Neural progenitor cell (in vitro differentiated cells): ENCODE measurements at places on chromosomes 3 and 15. TPM values are rescaled to one million over a fixed set of nuclear protein-coding genes. Genes with fewer than 3 reads are reported as not detected.
A peak's percentile ranks its signal among the peaks of the same experiment; 100 is the strongest.

- H3K27ac ChIP-seq = peak overlapping the region; percentile 61
- H3K4me1 ChIP-seq = peaks cover 15% of the 10 kb centered on the region
- no peaks in the 10 kb centered on the region for H3K27me3 ChIP-seq
Observed at GRCh38 chr3:37955918-37956707, 34.5 kb upstream of the VILL start.

DNA sequence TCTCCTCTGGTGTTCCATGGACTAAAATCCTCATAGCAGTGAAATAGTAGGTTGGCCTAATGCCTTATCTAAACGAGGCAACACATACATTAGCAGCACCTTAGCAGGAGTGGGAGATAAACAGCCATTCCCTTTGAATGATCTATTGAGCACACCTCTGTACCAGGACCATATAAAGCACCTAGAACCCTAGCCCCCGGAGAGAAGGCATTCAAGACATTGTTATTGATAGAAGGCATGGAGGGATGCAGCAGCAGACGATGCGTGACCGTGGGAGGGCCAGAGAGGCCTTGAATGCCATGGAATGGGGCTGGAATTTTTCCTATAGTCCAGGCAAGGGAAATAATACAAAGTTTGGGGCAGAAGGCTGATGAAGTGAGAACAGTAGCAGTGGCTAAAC is 6.6 kb upstream of the SEMA5B start:
- DNase-seq = no peak
- peaks cover 22% of the 10 kb centered on the region for H3K4me1 ChIP-seq
- peaks cover 25% of the 10 kb centered on the region for H3K27me3 ChIP-seq
- no peak overlapping the region for H3K4me3 ChIP-seq
- no peaks in the 10 kb centered on the region for H3K36me3 ChIP-seq
- no peak overlapping the region for H3K27ac ChIP-seq

DNA sequence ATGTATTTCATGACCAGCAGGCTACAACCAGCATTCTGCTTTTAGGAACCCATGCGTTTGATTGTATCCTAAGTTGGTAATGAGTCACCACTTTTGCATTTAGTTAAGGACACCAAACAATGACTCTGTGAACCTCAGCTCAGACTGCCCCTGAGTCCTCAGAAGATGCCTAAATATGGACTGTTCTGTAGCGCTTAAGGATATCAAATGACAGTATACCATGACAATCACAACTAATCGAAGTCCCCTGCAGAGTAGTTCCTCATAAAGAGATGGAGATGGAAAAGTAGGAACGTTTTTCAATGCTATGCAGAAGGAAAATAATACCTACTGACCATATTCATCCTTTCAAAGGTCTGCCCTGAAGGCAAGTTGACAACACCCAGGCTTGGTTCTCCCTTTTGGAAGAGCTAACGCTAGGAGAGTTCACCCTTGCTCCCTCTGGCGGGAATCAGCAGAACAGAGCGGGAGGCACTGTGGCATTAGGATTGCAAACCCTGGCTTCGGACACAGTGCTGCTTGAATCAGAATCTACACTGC is 508.6 kb downstream of the FHIT start:
- peaks cover 19% of the 10 kb centered on the region for H3K4me1 ChIP-seq
- H3K4me3 ChIP-seq = no peak overlapping the region
- H3K27me3 ChIP-seq = no peaks in the 10 kb centered on the region
- no peak overlapping the region for H3K27ac ChIP-seq
- peak; percentile 75 for DNase-seq

DNA sequence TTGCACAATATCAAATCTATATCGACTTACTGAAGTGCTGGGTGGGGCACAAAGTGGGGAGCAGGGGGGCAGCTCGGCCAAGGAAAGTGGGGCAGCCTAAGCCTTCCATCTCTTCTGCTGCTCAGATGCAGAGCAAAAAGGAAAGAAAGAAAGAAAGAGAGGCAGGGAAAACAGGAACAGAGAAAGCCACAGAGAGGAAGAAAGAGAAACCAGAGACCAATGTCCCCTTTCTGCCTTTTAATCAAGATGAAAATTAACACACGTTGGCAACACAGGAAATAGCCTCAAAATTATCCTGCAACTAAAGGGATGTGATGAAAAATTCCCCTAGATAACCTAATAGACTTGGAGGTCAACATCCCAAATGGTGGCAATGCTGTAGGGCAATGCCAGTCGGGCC is 72.2 kb upstream of the RAD18 start:
- H3K36me3 ChIP-seq = no peaks in the 10 kb centered on the region
- no peak overlapping the region for H3K4me3 ChIP-seq
- H3K27ac ChIP-seq = no peak overlapping the region
- no peaks in the 10 kb centered on the region for H3K4me1 ChIP-seq
- H3K27me3 ChIP-seq = no peaks in the 10 kb centered on the region

GRCh38 chr3:101807888-101808287 is 28.9 kb downstream of the NXPE3 start:
- no peak overlapping the region for H3K27ac ChIP-seq
- no peaks in the 10 kb centered on the region for H3K27me3 ChIP-seq
- DNase-seq = no peak
- H3K4me1 ChIP-seq = peaks cover 7% of the 10 kb centered on the region
- H3K4me3 ChIP-seq = no peak overlapping the region

- H3K36me3 ChIP-seq = no peaks in the 10 kb centered on the region
- no peak overlapping the region for H3K4me3 ChIP-seq
- no peak overlapping the region for H3K27ac ChIP-seq
Observed at GRCh38 chr3:88632226-88632625, 475.2 kb upstream of the EPHA3 start.

GRCh38 chr15:35603301-35603700 is 57.3 kb upstream of the DPH6 start:
- no peak overlapping the region for H3K4me3 ChIP-seq
- no peak for DNase-seq
- H3K36me3 ChIP-seq = no peaks in the 10 kb centered on the region
- H3K4me1 ChIP-seq = peaks cover 11% of the 10 kb centered on the region

DNA sequence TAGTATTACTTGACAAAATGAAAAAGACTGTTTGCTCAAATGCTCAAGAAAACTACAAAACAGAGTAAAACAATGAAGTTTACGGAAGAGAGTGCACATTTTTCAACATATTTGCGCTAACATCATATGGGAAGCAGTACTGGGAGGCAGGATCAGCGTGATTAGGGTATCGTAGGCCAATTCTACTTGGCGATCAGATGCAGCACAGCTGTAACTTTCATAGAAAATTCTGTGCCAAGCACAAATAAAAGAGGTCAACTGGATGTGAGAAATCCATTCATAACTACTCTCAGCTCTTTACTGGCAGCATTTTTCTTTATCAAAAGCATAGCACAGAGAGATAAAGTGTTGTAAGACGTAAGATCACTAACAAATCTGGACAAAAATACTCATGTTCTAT is 1196.3 kb upstream of the GBE1 start:
- H3K36me3 ChIP-seq = no peaks in the 10 kb centered on the region
- no peaks in the 10 kb centered on the region for H3K4me1 ChIP-seq
- DNase-seq = no peak
- H3K27ac ChIP-seq = no peak overlapping the region
- H3K4me3 ChIP-seq = no peak overlapping the region

DNA sequence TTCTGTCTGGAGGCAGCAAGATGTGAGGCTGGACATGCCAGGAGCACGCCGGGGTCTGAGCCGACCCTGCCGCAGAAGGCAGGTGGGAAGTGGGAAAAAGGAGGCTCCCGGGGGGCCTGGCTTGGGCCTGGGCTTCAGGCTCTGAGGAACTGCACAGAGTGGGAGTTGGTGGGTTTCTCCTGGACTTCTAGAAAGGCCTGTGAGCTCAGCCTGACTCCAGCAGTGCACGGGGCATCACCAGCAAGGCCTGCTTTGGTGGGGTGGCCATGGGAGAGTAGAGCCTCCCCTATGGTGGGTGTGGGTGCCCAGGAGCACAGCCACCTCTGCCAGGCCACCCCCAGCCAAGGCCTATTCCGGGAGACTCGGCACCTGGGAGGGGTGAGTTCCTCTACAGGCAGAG is 18.1 kb upstream of the SLC41A3 start:
- H3K4me1 ChIP-seq = no peaks in the 10 kb centered on the region
- H3K36me3 ChIP-seq = no peaks in the 10 kb centered on the region
- DNase-seq = no peak
- no peak overlapping the region for H3K4me3 ChIP-seq
- no peak overlapping the region for H3K27ac ChIP-seq

GRCh38 chr3:183526838-183527427 is 28.6 kb downstream of the KLHL6 start:
- no peak for DNase-seq
- no peaks in the 10 kb centered on the region for H3K4me1 ChIP-seq
- H3K4me3 ChIP-seq = no peak overlapping the region
- H3K27ac ChIP-seq = no peak overlapping the region
- no peaks in the 10 kb centered on the region for H3K27me3 ChIP-seq

Gene FANCD2OS
- total RNA-seq = not detected in 2 replicates

Gene ALCAM
- total RNA-seq = 30.3 and 54.4 TPM in 2 replicates

Gene THSD4
- 2.0 and 2.4 TPM in 2 replicates for total RNA-seq

Gene SMCO1
- total RNA-seq = not detected in 2 replicates

Gene ALDH1A2
- 30.8 and 52.5 TPM in 2 replicates for total RNA-seq
